ENCODE measurements at places on chromosomes 11 and 22. TPM values are rescaled to one million over a fixed set of nuclear protein-coding genes. Genes with fewer than 3 reads are reported as not detected.

SLC25A45 gene
- 12.8 TPM for total RNA-seq

ELFN2 gene
- 0.52 TPM for total RNA-seq

PTPN5 gene
- total RNA-seq = not detected

XKR3 gene
- total RNA-seq = not detected

DNA sequence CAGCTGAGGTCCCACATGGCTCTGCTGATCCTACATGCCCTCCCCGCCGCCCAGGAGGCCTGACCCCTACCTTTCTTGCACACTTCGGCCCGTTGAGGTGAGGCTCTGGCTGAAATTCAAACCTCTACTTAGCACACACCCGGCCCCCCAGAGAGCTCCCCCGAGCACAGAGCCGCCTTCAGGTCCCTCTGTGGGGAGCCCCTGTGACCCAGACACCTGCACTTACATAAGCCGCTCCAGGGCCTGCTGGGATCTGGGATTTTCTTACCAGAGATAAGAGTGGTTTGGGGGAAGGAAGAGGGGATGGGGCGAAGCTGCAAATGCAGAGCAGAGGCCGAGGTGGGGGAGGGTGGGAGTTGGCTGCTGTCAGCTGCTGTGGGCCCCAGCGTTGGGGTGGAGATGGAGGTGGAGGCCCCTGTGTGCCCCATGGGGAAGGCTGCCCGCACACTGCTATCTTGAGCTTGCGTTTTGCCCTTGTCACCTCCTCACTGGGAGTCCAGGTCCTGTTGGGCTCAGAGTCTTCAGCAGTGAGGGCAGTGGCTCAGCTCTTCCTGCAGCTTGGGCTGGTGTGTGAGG is 30.6 kb downstream of the CAPN1 start:
- DNase-seq = no peak

DNA sequence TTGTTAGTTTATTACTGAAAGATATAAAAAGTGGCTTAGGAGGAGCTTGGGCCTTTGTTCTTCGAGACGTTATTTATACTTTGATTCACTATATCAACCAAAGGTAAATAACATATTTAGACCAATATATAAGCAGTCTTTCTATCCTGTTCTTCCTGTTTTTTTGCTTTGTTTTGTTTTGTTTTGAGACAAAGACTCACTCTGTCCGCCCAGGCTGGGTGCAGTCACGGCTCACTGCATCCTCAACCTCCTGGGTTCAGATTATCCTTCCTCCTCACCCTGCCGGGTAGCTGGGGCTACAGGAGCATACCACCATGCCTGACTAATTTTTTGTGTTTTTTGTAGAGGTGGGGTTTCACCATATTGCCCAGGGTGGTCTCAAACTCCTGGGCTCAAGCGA is 66.8 kb downstream of the ATM start:
- no peak for DNase-seq

DNA sequence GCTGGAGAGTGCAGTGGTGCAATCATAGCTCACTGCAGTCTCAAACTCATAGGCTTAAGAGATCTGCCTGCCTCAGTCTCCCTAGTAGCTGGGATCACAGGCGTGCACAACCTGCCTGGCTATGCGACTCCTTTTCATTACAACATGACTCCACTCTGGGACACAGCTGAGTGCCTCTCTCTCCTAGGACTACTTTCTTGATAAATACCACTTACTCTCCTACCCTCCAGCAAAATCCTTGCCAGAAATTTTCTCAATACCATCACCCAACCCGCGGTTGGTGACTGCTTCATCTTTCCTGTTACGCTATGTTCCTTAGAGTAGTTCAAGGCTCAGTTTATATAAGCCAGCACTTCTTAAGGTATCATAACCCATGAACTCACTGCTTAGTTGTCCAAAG is 26.9 kb downstream of the ARFGAP3 start:
- no peak for DNase-seq

DNA sequence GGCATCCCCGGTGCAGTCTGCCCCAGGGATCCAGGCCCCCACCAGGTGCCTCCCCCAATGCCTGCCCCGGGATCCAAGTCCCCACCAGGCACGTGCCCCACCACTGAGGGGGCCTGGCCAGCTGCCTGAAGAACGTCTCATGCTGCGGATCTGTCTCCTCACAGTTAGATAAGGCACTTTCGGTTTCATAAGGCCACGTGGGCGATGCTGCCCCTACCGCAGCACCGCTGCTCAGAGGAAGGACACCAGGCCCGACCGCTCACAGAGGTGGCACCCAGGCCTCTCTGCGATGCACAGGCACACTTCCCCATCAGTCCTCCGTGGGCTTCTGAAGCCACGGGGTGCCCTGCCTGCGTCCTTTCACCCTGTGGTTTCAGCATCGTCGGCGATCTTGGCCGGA is 68.1 kb upstream of the BID start:
- peak; percentile 67 for DNase-seq

- no peak for DNase-seq
Observed at GRCh38 chr22:32991353-32992101, 66.7 kb downstream of the SYN3 start.

- peak; percentile 59 for DNase-seq
Observed at GRCh38 chr11:114059278-114059983, at the start of gene ZBTB16. Gene ZBTB16 (plus strand): TSS chr11:114059711. CDS start chr11:114063301, 3,590 bp downstream.

DNA sequence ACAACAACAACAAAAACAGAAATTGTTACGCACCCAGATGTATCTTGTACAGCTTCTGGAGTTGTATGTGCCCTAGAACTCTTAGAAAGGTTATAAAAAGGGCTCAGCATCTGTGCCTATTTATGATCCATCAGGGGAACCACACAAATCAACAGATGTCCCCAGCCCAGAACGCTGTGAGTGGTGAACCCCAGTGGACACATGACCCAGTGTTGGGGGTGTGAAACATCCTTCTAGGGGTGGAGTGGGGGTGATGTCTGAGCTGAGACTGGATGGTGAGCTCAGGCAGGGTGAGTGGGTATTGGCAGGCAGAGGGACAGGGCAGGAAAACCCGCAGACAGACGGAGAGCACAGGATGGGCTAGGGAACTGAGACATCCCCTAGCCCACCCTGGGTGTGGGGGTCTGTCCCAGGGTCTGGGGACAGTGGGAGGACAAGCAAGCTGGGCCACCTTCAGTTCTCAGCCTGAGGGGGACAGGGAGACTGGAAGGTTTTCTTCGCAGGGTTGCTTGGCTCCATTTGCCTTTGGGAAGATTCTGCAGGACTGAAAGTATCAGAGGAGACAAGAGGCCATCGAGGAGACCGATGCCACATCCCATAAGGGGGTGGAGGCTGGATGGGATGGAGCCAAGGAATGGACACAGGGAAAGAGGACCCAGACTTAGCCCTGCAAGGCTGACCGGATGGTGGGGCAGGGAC is 5.8 kb upstream of the EMID1 start:
- no peak for DNase-seq

- no peak for DNase-seq
Observed at GRCh38 chr11:13364388-13364787, 86.8 kb downstream of the BMAL1 start.

- peak; percentile 15 for DNase-seq
Observed at GRCh38 chr11:13207665-13208594, 69.7 kb upstream of the BMAL1 start.

DNA sequence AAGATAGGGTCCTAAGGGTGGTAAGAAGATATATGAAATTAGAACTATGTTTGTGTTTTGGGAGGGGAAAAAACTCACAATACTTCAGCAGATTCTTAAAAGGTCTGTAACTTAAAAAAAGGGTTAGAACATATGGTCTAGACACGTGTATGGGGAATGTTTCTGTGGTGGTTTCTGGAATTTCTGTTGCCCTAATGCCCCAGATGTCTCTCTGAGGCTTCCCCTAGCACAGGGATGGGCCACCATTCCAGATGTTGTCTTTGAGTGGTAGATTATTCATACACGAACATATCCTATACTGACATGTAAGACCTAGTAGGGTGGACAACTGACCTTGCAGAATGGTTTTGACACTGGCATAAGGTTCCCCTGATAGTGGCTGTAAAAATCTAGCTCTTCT is 26.2 kb downstream of the EHF start:
- no peak for DNase-seq

DNA sequence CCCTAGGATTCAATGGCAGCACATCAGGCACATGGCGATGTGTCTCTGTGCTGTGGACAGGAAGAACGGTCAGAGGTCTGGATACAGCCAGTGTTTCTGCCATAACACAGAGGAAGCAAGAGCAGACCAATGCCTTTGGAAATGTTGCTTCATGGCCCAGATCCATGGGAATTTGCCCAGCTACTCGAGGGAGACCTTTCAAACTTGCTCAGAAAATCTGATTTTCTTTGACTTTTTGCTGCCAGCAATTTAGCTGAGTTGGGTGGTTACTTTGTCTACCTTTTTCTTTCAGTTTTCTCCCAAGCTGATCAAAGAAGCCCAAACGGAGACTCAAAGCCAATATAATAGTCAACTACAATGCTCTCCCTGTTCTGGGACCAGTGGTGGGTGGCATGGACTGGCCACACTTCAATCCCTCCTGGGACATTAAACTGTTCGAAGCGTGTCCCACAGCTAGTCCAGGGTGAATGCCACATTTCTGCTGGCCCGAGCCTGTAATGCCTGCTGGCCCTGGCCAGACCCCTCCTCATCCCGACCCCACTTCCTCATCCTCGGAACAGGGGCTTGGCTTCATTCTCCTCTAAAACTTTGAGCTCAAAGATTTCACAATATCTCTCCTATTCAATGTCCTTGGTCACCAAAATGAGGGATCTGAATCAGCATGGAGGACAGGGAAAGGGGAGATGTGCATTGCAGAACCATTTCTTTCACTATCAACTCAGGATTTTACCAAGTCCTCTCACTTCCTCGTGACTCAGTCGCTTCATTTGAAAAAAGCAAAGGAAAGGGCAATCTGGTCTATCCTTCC is 93.3 kb downstream of the ABTB2 start:
- no peak for DNase-seq

GRCh38 chr11:69567951-69568808 is 72.8 kb upstream of the CCND1 start:
- DNase-seq = no peak

DNA sequence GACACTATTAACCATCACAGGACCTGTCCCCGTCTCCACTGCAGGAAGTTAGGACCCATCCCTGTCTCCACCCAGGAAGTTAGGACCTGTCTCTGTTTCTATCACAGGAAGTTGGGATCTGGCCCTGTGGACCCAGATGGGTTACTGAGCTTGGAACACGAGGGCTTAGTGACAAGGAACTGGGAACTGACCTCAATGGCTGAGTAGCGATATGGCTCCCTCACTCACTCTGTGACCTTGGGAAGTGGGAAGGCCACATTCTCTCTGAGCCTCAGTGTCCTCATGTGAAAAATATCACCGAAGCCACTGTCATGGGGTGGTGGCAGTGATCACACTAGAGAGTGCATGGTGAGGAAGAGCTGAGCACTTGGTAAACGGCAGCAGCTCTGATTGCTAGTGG is 59.4 kb downstream of the FBLN1 start:
- no peak for DNase-seq

DNA sequence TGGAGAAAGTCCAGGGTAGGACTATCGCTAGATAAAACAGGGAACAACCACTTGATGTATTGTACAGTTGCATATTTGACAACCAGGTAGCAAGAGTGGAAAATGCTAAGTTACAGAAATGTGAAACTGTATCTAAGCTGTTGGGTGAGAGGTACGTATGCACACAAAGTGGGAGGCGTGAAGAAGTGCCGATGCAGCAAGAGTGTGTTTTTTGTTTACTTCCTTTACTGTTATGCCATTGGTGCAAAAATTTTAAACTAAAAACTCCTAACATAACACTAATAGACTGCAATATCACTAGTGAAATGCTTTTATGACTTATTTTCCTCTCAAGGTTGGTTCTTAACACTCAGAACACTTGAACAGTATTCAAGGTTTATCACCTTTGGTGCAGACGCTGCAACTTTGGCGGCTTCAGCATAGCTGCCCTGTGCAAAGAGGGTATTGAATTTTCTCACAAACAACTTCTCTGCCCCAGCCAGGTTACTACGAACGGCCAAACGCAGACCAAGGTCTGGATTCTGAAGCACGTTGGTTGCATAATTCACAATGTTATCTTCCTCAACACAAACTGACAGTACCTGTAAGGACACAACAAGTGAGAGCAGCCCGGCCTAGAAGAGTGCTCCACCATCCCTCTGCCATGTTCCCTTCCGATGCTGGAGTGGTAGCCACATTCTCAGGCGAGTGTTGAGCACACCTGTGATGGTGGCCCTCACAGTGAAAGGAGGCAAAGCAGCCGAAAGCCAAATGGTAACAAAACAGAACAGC is 55.8 kb upstream of the SLC25A1 start:
- no peak for DNase-seq

DNA sequence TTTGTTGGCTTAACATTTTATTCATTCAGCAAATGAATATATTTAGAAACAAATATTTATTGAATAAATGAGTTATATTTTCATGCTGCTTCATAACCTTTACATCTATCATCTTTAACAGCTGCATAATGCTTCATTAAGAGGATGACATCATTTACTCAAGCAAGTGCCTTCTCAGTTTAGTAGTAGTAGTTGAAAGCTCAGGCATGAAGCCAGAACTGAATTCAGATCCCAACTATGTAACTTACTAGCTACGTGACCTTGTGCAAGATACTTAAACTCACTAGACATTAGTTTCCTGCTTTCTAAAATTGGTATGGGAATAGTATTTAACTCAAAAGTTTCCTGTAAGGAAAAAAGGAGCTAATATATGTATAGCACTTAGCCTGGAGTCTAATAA is 90.3 kb downstream of the TMPRSS5 start:
- DNase-seq = no peak

DNA sequence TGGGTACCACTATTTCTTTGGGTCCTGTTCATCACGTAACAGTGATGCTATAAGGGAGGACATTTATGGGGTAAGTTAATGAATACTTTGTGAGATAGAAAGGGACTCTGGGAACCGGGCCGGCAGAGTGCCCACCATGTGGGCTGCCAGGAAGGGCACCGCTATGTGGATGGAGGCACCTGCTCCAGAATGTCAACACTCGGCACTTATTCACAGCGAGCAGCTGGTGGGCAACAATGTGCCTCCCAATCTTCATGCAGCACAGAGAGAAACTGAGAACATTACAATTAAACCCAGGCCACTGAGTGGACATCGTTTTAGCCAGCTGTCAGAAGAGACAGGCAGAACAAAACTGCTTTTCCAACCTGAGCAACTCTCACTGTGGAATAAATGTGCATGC is 15.8 kb upstream of the ELFN2 start:
- DNase-seq = no peak

DNA sequence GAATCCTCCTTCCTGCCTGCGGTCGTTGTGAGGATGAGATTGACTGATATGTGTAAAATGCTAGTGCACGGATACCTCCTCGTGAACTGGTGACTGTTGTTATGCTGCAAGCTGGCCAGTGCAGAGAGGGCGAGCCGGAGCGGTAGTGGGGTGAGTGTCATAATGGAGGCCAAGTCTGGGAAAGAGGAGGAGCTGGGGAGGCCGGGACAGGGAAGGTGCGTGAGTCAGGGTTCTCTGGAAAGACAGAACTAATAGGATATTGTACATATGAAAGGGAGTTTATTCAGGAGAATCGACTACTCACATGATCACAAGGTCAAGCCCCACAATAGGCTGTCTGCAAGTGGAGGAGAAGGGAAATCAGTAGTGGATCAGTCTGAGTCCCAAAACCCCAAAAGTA is 56.8 kb upstream of the FADD start:
- no peak for DNase-seq
